CD8-positive, alpha-beta T cell (primary cell): ENCODE measurements at places on chromosomes 5 and 9. TPM values are rescaled to one million over a fixed set of nuclear protein-coding genes. Genes with fewer than 3 reads are reported as not detected.

DNA sequence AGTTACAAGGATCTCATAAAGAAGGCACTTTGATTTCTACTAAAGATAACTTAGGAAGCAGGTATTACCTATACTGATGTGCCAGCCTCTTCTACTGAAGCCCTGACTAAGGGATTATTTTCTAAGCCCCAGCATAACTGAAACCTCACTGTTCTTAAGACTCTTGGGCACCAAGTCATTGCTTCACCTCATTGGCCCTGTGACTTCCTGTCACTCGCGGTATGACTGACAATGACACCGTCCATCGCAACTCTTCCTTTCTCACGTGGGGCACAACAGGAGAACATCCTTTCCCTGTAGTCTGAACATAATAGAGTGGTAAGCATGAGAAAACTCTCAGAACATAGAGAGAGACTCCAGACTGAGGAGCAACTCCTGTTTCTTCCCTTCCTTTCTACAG, 6.4 kb downstream of the OR2V2 start:
- no peak for DNase-seq

- no peak for DNase-seq
Observed at GRCh38 chr9:113931140-113931539, 55.0 kb downstream of the ZNF618 start.

GRCh38 chr9:118985851-118986250, 383.4 kb downstream of the BRINP1 start:
- no peak for DNase-seq

- no peak for DNase-seq
Observed at GRCh38 chr5:142320430-142320738, 4.4 kb downstream of the SPRY4 start.

DNA sequence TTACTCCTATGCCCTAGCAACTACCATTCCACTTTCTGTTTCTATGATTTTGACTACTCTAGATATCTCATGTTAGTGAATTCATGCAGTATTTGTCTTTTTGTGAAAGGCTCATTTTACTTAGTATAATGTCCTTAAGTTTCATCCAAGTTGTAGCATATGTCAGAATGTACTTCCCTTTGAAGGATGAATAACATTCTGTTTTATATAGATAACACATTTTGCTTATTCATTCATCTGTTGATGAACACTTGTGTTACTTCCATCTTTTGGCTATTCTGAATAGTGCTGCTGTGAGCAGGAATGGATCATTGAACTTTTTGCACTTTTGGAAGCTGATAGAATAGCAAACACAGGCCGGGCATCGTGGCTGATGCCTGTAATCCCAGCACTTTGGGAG, 140.2 kb upstream of the MYO10 start:
- DNase-seq: no peak

GRCh38 chr9:106283769-106284168, 579.2 kb upstream of the ZNF462 start:
- DNase-seq: no peak

The C5orf58 gene
- total RNA-seq: not detected

The GFM2 gene
- 11.0 TPM for total RNA-seq

The PCDHGB2 gene
- 0.28 TPM for total RNA-seq
